ENCODE measurements at places on chromosomes 2 and 18. TPM values are rescaled to one million over a fixed set of nuclear protein-coding genes. Genes with fewer than 3 reads are reported as not detected.

- DNase-seq, result no peak
These were observed 144.7 kb downstream of the BABAM2 start for GRCh38 chr2:28035163-28035690.

GRCh38 chr2:230326453-230327417 lies at the start of gene SP140L:
SP140L (plus strand) TSS chr2:230327193; CDS start chr2:230327270, 77 bp downstream.
- DNase-seq, result peak; percentile 14

GRCh38 chr2:199485732-199486335 lies 28.1 kb upstream of the SATB2 start:
- DNase-seq, result peak; percentile 35

- DNase-seq, result no peak
These were observed 28.1 kb upstream of the TMEM177 start for GRCh38 chr2:119650846-119651370.

DNA sequence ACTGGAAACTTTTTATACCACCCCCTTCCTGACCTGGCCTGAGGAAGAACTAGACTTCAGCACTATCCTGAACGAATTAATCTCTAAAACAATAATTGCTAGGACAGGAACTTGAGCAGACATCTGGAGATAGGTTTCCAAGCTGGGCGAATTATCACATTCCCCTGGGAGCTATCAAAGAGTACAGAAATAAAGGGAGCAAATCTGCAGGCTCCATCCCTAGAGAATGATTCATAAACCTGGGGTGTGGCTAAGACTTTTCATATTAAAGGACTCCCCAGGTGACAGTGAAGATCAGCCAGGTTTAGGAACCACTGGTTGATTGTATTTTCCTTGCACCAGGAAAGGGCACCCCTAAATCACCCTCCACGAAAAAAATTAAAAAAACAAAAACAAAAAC lies 105.6 kb upstream of the NOL4 start:
- no peak for DNase-seq

- DNase-seq, result no peak
These were observed 1.2 kb downstream of the MXD1 start for GRCh38 chr2:69916106-69916505.

GAL3ST2 gene
- polyA plus RNA-seq, result 0.56 TPM

RFTN2 gene
- 26.6 TPM for polyA plus RNA-seq

GRB14 gene
- polyA plus RNA-seq, result 51.9 TPM

SKOR2 gene
- polyA plus RNA-seq, result not detected
